Eye (tissue), 1 donor: ENCODE measurements at places on chromosomes 13 and 19.

GRCh38 chr13:60331249-60332012 lies 65.6 kb upstream of the TDRD3 start:
- DNase-seq: no peak

GRCh38 chr19:48020686-48021085 lies 23.2 kb downstream of the CABP5 start:
- no peak for DNase-seq

GRCh38 chr13:87671031-87671752 lies at the start of gene SLITRK5:
TSS of gene SLITRK5 (plus strand) at chr13:87671371. CDS start at chr13:87675389, 4,018 bp downstream.
- peak; percentile 97 for DNase-seq

DNA sequence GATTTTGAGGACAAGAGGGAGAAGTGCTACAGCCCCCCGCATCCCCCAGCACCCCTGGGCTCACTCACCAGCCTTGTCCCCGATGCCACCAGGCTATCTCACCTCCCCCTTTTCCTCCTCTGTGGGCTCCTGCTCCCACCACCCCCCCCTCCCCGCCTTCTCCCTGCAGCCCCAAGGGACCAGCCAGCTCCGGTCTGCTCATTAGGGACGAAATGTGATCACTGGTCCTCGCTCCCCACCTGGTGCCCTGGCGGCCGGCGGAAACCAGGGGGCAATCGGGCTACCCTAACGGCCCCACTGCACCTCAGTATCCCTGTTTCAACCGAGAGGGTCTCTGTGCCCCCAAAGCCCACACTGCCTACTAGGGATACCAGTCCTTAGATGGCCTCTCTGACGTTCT lies 2.7 kb downstream of the GPR4 start:
- no peak for DNase-seq

GRCh38 chr19:20787786-20788185 lies 11.7 kb downstream of the ZNF66 start:
- no peak for DNase-seq

GRCh38 chr19:12969292-12969988 lies at the start of gene DAND5:
TSS of gene DAND5 (plus strand) at chr19:12969576. CDS start at chr19:12969661, 85 bp downstream.
- DNase-seq: no peak

- no peak for DNase-seq
Measured at GRCh38 chr19:4692251-4693077, 22.3 kb upstream of the MYDGF start.

- DNase-seq: no peak
Measured at GRCh38 chr13:95323930-95324662, 22.8 kb upstream of the ABCC4 start.

- no peak for DNase-seq
Measured at GRCh38 chr13:87130423-87130822, 540.7 kb upstream of the SLITRK5 start.

DNA sequence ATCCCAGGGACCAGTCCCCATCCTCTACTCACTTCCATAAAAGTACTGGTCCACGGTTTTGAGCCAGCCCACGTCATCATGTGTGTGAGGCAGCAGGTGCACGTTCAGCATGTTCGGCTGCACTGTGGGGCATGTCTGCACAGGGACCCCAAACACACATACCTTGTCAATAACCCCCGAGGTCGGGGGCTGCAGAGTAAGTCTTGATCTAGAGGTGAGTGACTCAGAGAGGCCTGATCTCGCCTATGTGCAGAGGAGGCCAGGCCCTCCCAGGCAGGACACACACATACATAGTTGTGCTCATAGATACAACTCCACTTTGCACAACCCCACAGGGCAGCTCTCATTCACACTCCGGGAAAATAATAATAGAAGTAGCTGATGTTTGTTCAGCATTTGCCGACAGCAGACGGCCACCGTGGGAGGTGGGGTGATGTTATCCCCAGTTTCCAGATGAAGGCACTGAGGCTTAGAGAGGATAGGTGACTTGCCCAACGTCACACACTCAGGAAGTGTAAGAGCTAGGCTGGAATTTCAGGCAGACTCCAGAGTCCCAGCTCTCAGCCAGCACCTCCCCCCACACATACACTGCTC lies 774 bp downstream of the MAN2B1 start:
- DNase-seq: no peak

- DNase-seq: peak; percentile 84
Measured at GRCh38 chr19:34173193-34173956, 1.1 kb downstream of the LSM14A start.

DNA sequence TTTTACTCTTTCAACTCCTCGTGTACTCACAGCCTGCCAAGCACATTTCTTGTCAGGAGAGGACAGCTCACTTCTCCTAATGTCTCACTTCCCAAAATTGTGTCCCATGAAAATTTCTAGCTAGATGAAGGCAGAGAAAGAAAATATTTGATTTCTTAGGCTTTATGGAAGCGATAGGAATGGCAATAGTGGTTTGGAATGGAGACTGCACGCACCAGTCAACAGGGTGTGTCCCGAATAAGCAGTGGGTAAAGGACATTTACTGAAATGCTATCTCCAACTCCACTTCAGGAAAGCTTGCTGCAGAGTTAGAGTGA lies 321 bp upstream of the ZNF222 start:
- no peak for DNase-seq

DNA sequence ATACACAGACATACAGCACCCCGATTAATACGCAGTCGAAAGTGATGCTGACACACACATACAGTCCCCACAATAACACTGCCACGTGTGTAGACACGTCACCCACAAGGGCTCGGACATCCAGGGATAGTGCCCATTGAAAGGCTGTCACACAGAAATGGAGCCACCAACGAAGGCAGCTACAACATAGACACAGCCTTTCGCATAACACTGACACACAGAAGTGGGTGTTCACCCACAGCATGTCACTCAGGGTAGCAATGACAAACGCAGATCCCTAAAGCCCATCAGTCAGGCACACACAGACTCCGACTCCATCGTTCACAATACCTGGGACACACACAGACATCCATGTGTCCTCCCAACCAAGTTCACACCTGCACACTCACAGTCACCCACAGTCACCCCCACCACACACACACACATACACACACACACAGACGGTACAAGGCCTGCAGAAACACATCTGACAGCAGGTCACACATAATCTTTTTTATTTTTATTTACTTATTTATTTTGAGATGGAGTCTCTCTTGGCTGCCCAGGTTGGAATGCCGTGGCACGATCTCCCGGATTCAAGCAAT lies 10.4 kb upstream of the NANOS3 start:
- DNase-seq: no peak

- no peak for DNase-seq
Measured at GRCh38 chr19:55578761-55579747, 1.6 kb downstream of the ZNF579 start.

GRCh38 chr13:89393758-89394304 lies 1722.7 kb downstream of the SLITRK5 start:
- no peak for DNase-seq

DNA sequence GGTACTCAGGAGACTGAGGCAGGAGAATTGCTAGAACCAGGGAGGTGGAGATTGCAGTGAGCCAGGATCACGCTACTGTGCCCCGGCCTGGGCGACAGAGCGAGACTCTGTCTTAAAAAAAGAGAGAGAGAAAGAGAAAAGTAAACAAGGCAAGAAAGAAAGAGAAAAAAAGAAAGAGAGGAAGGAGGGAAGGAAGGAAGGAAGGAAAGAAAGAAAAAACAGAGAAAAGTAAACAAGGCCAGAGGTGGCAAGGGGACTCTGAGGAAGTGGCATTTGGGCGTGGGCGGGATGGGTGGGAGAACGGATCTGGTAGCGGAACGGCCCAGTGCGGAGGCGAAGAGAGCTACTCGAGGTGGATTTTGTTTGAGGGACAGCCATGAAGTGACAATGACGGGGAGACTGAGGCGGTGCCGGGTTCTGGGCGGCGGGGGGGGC lies 7.5 kb upstream of the ARRDC2 start:
- DNase-seq: no peak

DNA sequence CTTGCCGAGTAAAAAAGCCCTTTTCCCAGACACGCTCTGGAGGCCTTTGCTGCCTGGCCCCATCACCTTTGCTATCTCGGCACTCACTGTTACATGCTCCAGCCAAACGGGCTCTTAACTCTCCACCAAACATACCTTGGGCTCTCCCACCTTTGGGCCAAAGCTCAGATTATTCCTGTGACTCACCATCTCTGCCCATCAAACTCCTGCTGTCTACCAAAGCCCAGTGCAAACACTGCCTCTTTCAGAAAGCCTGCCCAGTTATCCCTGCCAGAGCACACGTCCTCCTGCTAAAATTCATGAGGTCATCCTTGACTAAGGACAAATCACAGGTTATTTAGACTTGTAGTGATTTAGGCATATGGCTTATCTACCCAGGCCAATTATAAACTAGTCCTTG lies 48.1 kb upstream of the SERPINE3 start:
- DNase-seq: no peak

- DNase-seq: no peak
Measured at GRCh38 chr13:39897636-39898035, 242.2 kb downstream of the COG6 start.

DNA sequence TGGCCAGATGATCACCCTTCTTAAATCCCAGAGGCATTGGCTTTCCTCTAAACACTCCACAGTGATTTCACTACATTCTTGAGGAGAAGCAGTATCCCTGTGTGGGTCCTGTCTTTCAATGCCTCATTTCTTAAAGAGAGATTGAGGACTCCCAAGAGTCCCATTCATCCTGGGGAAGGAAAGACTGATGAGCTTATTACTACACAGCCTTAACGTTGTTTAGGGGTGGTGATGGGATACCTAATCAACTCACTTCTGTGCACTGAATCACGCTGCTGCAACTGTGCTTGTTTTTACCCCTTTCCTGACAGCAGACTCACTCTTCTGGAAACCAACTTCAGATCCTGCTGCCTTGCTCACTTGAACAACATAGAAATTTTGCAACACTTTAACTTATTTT lies 203.1 kb downstream of the RGCC start:
- no peak for DNase-seq

DNA sequence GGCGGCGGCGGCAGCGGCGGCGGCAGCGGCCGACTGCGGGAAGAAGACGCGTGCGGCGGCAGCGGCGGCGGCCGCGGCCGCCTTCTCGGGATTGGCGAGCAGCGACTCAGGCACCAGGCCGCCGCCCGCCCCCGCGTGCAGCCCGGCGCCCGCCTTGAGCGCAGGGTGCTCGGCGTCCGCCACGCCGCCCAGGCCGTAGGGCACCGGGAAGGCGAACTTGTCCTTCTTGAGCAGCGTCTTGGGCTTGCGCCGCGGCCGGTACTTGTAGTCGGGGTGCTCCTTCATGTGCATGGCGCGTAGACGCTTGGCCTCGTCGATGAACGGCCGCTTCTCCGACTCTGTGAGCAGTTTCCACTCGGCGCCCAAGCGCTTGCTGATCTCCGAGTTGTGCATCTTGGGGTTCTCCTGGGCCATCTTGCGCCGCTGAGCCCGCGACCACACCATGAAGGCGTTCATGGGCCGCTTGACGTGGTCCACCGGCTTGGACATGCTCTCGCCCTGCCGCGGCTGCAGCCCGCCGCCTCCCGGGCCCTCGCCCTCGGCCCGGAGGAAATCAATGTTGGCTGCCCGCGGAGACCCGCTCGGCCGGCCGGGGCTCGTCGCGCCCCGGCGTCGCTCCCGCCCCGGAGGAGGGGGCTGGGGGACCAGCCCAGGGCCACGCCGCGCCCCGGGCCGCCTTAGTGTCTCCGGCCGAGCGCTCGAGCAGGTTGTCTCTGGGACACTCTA lies 621 bp downstream of the SOX21 start:
- peak; percentile 77 for DNase-seq

GRCh38 chr13:113500530-113501265 lies 10.2 kb upstream of the DCUN1D2 start:
- DNase-seq: no peak

DNA sequence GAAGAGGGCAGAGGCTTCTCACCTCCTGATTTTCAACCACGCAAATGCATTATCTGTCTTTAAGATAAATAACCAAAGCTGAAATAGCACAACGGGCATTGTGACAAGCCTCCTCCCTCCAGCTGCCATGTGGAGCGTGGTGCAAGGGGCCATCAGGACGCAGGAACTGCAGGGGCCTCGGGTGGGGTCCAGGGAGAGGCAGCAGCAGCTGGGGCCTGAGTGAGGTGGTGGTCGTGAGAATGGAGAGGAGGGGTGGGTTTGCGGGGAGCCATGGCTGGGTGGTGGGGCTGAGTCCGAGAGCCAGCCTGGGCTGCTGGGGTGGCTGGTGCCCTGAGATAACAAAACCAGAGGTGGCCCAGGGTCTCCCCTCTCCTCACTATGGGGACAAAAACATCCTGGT lies 66.0 kb downstream of the EPS15L1 start:
- DNase-seq: no peak

- peak; percentile 16 for DNase-seq
Measured at GRCh38 chr19:39870171-39870971, 24.2 kb upstream of the FBL start.

DNA sequence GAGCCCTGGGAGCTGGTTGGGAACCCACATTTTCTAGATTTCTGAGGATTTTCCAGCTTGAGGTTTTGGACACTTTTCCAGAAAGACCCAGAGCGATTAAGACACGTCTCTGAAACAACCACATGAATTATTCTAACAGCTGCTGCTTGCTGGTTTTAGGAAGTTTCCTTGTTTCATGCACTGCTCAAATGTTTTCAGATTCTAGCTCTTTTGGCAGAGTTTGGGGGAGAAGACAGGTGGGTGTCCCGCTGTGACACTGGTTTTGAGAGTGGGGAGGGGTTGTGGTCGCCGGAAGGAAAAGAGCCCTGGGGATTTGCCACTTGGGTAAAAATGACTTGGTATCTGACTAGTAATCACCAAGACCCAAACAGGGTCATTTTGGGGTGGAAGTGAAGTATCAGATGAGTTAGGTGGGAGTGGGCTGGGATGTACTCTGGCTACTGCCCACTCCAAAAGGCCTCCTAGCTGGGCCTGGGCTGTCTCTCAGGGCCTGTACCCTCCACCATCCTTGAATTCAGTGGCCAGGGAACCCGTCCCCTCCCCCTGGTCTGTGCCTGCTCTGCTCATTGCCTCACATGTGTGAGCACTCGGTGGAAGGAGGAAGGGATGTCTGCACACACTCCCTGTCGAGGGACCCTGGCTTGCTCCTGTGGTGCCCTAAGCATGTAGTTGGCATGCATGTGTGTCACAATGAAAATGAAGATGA lies 13.2 kb downstream of the GATAD2A start:
- DNase-seq: no peak

DNA sequence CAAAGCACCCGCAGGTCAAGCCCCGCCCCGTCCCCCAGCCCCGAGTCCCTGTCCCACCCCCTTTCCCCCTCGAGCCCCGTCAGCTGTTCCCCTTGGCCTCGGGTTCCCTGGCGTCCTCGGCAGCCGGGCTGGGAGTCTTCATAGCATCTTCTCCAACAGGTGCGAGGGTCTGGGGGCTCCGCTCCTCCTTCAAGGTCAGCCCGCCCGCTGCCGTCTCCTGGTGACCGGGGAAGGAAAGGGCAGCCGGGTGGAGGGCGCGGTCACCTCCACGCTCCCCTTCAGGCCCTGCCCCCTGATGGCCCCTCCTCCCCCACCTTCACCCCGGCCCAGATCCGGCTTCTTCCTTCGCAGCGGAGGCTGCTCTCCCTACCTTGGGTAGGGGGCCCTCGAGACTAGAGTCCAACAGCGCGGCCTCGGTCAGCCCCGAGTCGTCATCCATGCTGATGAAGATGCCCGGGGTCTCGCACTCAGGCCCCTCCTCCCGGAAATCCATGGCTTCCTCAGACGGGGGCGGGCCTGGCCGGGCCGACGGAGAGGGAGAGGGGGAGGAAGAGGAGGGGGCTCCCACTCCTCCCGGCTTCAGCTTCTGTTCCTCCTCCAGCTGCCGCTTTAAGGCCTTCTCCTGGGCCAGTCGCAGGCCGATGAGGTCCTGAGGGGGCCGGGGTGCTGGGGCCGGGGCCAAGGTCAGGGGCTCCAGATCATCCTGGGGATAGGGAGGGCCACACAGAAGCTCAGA lies 541 bp upstream of the RSPH6A start:
- DNase-seq: peak; percentile 91
